ENCODE measurements at places on chromosomes 3 and 15.

- DNase-seq, result no peak
Observed at GRCh38 chr15:62888623-62889022, 153.9 kb upstream of the TPM1 start.

GRCh38 chr3:189132231-189132671 is 39.5 kb upstream of the TPRG1 start:
- peak; percentile 75 for DNase-seq

- DNase-seq, result no peak
Observed at GRCh38 chr3:55313666-55314065, 173.4 kb downstream of the WNT5A start.

GRCh38 chr3:197356741-197357140 is 58.3 kb upstream of the DLG1 start:
- DNase-seq, result no peak

- DNase-seq, result peak; percentile 11
Observed at GRCh38 chr15:101615414-101615985, 36.7 kb downstream of the TM2D3 start.

DNA sequence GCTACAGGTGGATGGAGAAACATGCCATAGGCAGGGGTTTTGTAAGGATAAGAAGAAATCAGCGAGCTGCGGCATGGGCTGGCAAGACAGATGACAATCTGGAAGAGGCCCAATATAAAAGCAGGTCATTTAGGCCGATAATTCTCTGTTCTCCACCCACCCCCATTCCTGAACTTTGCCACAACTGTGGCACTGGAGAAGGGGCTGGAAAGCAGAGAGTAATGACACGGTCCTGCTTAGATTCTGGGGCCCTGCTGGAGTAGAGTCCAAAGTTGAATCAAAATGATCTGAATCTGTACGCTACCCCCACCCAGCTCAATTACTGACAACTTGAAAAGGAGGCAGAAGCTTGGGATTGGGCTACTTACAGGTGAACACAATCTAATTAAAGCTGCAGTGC is 18.4 kb upstream of the BUB1B start:
- DNase-seq, result no peak

- DNase-seq, result no peak
Observed at GRCh38 chr3:57971975-57972374, 36.2 kb upstream of the FLNB start.

GRCh38 chr3:149340310-149340933 is 7.0 kb upstream of the TM4SF18 start:
- DNase-seq, result peak; percentile 46

DNA sequence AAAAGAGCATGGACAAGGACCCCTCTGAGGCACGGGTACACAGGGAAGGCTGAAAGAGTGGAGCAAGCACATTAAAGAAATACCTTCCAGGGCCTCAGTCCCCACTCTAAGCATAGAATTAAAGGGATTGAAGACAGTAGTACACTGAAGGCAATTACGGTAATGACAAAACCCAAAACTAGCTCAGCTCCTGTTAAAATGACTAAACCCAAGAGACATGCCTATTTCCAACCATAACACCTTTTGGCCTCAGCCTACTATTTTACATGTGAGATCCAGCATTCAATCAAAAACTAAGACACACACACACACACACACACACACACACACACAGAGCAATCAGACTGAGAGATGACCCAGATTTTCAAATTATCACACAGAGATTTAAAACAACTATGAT is 19.8 kb downstream of the MAP4 start:
- no peak for DNase-seq

GRCh38 chr3:4508048-4508981 is 15.2 kb downstream of the ITPR1 start:
- no peak for DNase-seq

DNA sequence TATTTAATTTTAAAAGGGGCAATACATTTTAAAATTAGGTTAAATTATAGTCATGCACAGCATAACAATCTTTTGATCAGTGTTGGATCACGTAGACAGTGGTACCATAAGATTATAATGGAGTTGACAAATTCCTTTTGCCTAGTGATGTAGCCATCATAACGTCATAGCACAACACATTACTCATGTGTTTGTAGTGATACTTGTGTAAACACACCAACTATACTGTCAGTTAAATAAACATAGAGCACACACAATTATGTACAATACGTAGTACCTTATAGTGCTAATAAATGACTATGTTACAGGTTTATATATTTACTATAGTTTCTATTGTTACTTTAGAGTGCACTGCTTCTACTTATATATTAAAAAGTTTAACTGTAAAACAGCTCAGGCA is 31.2 kb downstream of the FOXB1 start:
- DNase-seq, result no peak

GRCh38 chr3:177947901-177948300 is 588.3 kb upstream of the KCNMB2 start:
- DNase-seq, result no peak

- DNase-seq, result no peak
Observed at GRCh38 chr15:90749754-90750153, 32.6 kb downstream of the BLM start.

- DNase-seq, result no peak
Observed at GRCh38 chr3:123914829-123915228, 30.7 kb upstream of the MYLK start.

DNA sequence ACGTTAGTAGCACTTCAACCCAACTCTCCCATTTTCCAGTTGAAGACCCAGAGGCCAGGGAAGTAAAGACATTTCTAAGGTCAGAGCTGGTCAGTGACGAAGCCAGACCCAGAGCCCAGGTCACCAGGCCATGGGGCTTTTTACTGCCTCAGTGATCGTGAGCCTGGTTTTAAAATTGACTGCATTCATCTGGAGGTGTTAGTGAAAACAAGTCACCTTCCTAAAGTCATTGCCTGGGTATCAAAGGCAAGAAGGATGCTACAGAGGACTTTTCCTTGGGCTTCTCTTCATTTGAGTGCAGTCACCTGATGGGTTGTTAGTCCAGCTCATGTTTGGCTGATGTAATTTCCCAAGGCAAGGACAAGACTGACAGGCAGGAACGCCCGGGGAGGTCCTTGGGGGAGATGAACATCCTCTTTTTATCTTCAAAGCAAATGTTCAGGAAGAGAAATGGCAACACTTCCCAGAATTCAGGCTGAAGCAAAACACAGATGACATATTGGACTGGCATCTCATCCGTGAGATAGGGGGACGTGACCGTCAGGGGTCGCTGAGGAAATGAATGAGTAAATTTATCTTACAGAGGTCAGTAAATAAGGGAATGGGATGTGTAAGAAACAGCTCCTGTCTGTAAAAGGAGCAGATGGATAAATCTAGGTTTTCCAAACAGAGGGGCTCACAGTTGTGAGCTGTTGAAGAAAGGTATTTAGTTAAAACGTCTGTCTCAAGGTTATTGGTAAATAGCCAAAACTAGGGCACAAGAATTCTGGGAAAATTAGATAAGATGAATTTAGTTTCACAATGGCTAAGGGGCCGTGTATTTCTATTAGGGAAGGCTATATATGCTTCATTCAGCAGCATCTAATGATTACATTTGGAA is 201.2 kb downstream of the OPA1 start:
- peak; percentile 51 for DNase-seq

GRCh38 chr3:98977520-98977919 is 76.0 kb upstream of the DCBLD2 start:
- DNase-seq, result peak; percentile 80

GRCh38 chr3:150761831-150762661 is 923 bp downstream of the SIAH2 start:
- peak; percentile 64 for DNase-seq

GRCh38 chr3:134642445-134643149 is 8.2 kb downstream of the KY start:
- no peak for DNase-seq

DNA sequence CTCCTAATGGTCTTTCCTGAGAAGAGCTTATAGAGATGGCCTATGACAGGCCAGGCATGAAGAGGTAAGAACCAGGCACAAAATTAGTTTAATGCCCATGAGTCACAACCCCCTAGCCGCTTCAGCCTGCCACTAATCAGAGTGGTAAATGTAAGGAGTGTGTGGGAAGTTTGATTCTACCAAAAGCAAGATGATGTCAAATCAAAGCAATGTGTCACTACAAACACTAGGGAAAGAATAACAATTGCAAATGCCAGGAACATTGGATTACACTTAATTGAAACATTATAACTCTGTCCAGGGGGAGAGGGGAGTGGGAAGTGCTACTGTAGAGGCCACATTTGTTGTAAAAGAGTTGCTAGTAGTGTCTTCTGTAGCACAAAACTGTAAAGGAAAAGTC is 596.6 kb upstream of the AGTR1 start:
- peak; percentile 83 for DNase-seq

- no peak for DNase-seq
Observed at GRCh38 chr3:192068464-192069254, 607.7 kb downstream of the PYDC2 start.

GRCh38 chr3:146523531-146523930 is 20.9 kb downstream of the PLSCR1 start:
- no peak for DNase-seq

DNA sequence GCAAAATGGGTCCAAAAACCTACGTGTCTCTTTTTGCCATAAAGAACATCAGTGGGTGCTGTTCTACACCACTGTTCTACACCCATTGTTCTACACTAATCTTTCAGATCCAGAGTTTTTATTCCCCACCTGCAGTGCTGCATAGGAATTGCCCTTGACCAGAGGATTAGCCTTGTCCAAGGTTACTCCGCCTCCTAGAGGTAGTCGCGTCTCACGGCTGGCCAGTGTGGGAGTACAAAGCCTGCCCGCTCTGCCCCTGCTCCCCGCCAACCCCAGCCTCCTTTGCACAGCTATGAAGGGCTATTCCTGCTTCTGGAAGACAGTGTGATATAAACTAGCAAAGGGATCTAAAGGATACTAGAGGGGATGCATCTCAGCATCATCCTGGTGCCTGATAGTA is 222.1 kb upstream of the LMCD1 start:
- no peak for DNase-seq

GRCh38 chr3:73745526-73746191 is 120.9 kb upstream of the PDZRN3 start:
- DNase-seq, result peak; percentile 48

Data from fibroblast of skin of right quadriceps (primary cell).